Fibroblast of the aortic adventitia (primary cell): ENCODE measurements at places on chromosomes 12 and 14. TPM values are rescaled to one million over a fixed set of nuclear protein-coding genes. Genes with fewer than 3 reads are reported as not detected.

GRCh38 chr12:4015225-4016091 is 142.3 kb upstream of the PARP11 start:
- DNase-seq = no peak

DNA sequence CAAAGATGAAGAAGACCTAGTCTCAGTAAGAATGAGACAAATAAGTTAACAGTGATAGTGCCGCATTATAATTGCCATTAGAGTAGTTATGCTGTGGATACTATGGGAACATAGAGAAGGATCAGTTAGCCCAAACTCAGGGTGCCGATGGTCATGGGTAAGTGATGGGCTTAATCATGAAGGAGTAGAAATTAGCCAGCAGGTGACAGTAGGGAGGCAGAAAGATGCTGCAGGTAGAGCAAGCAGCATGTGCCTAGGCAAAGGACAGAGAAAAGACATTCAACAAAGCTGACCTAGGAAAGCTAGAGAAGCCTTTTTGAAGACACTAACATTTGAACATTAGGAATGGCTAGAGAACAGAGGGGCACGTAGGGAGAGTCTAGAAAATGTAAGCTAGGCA is 30.6 kb upstream of the PTPRQ start:
- no peak for DNase-seq

DNA sequence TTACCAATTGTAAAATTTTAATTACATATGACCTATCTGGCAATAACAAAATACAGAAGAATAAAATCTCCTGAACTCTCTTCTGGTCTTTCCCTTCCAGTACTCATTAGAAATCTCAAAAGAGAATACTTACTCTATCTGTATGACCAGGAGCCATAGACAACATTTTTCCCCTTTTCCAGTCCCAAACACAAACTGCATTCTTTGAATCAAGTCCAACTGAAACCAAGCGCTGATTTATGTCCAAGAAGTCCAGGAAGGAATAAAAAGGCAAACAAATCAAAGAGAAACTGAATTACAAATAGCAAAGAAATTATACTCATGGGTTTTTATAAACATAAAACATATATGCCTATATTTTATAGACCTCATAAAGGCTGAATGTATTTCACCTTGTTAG is 46.7 kb downstream of the EML5 start:
- peak; percentile 2 for DNase-seq

DNA sequence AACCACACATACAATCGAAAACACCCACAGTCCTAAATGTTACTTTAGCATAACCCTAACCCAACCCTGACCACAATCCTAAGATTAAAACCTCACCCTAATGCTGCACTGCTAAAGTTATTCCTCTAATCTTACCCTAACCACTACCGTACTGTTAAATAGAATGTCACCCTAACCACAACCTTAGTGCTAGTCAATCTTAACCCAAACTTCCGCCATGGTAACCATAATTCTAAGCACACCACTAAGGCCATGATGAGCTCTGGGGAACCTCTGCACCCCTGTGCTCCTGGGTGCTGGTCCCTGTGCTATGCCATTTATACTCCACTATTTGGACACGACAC is 38.0 kb downstream of the LTBP2 start:
- no peak for DNase-seq

DNA sequence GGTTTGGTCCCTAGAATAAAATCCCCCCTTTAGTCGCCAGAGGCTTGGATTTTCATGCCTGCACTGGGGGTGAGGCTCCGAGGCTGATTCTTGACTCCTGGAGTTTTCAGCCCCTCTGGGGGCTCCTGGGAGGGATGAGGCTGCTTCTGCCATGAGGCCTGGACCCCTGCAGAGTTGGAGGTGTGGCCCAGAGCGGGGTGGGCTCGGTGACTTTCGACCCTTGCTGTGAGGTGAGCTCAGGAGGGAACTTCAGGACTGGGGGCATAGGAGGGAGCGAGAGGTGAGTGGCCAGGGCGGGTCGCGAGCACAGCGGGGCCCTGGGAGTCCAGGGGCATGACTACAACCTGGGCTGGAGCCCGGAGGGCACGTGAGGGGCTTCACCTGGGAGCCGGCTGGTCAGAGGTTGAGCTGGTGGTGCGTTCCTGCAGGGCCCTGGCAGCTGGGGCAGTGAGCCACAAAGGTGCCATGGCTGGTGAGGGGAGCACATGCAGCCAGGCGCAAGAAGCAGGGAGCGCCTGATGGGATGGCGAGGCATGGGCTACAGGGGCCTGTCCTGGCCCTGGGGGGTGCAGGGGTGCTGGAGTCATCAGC is 168.2 kb downstream of the KIF26A start:
- no peak for DNase-seq

DNA sequence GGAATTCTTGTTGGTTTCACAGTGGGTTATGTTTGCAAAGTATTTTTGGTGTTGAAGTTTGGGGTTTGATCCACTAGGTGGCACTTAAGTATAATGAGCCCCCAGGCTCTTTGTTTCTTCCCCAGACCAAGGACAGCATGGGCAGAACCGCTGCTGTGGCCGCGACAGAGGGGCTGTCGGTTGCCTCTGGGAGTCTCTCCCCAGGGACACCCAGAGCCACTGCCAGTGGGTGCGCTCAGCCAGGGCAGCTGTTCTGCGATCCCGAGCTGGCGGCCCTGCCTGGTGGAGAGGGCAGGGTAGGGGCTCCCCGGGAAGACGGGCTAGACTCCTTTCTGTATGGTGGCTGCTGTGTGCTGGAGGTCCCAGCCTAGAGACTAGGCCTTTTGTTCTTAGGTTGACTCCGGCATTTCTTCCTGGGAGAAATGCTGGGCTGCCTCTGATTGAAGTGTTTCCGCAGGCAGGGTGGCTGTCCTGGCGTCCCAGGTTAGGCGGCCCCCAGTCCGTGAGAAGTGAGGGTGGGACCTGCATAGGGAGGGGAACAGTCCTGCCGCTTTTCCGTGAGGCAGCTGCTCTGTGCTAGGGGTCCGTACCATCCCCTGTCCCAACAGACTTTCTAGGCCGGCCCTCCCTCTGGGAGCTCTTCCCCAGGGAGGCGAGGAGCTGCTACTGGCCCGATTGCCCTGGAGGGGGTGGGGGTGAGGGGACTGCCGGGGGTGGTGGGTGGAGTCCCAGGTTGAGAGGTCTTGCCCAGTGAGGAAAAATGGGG is 253.1 kb upstream of the PELI2 start:
- DNase-seq = no peak

The SMIM41 gene
- 0.27 and 0.98 TPM in 2 replicates for total RNA-seq

The HVCN1 gene
- total RNA-seq = 0.74 and 2.6 TPM in 2 replicates

The SPATA7 gene
- total RNA-seq = 14.5 and 20.0 TPM in 2 replicates

The TRHDE gene
- total RNA-seq = 1.1 and 10.0 TPM in 2 replicates

The KIF5A gene
- total RNA-seq = 0.72 and 1.8 TPM in 2 replicates
